ENCODE measurements at places on chromosomes 5 and 9.
A peak's percentile ranks its signal among the peaks of the same experiment; 100 is the strongest.

GRCh38 chr9:113906411-113907110 lies 30.5 kb downstream of the ZNF618 start:
- DNase-seq, result no peak

DNA sequence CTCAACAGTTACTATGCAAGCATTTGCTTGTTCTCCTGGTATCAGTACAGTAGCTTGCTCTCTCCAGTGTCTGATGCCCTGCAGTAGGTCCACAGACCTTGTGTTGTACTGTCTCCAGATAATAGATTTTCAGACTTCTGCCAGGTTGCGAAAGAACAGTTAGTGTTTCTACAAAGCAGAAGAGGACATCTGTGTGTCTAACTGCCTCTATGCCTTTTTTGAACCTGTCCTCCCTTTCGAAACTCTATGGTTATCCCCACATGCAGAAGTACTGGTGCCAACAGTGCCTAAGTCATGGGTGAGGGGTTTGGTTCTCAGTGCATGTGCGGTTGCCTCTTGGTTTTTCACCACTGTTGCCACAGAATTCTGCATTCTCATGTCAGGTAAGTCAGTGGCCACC lies 45.9 kb downstream of the KCNN2 start:
- no peak for DNase-seq

DNA sequence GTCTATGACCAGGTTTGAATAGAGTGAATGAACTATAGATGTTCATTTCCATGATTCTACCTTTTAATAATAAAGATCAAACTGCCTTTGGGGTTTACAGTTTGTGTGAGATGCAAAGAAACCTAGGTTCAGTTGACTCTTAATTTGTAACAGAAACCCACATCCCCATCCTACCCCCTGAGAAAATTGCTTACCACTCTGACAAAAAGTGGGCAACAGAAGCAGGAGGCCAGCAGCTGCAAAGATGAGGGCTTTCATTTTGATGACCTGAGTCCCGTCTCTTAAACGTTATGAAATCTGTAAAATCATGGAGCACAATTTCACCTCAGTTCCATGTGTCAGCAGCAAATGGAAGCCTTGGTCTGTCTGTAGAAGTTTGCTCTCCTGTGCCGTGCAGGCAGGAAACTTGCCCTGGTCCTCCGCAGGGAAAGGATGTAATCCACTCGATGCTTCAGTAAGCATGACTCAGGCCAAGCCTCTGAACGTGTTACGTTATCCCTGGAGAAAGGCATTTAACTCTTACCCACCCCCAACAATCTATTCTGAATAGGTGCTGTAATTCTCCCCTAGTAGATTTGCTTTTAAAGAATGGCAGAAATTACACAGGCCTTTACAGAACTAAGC lies at the start of gene F2RL2:
Gene F2RL2 (minus strand): TSS at position 431 of the 624 bp plus-strand sequence. CDS start 173 bp downstream, at position 258.
- DNase-seq, result no peak

DNA sequence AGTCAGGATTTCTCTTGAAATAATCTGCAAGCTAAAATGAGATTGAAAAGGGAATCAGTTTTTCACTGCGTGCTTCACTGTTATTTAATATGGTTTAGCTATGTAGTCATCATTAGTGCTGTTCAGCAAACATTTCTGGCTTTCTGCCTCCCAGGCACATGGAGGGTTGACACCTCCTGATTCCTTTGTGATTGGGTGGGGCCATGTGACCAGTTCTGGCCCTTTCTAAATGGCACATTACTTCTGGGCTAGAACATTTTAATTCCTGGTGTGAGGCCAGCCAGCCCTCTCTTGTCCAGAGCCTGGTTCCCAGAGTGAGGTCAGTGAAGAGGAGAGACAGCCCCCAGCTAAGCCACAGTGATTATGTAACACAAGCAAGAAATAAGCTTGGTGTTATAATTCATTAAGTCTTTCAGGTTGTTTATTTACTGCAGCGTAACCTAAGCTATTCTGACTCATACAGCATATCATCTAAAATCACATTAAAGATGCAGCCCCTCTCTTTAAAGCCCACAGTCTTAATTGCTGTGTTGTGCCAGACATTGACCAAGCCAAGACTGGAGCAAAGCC lies 17.4 kb upstream of the ARSI start:
- no peak for DNase-seq

GRCh38 chr9:95012035-95012708 lies 285.7 kb downstream of the AOPEP start:
- DNase-seq, result no peak

GRCh38 chr9:137307255-137308056 lies 5.4 kb upstream of the NRARP start:
- no peak for DNase-seq

- no peak for DNase-seq
These were observed 650.3 kb downstream of the SEMA5A start for GRCh38 chr5:8895599-8895998.

DNA sequence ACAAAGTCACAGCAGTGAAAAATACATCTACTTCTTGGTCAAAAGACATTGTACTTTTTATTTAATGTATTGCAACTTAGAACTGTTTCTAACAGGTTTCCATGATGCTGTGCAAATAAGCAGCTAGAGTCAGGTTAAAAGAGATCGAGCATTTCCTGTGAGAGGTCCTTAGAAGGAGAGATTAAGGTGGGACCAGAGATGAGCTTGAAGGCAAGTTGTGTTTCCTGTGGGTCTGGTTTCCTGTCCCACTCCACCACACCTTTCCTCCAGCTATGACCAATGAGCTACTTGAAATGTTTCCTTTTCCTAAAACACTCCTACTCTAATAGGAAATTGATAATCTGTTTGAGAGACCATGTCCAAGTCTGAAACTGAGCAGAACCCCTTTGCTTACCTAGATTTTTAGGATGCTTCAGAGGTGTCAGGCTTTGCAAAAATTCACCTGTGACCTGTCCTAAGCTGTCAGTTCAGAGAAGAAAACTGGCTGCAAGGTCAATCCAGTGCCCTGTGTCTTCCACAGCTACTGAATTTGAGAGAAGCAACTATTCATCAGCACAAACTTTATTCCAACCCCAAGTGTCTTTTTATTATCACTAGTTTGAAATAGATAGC lies 13.1 kb upstream of the RLN1 start:
- peak; percentile 21 for DNase-seq

- DNase-seq, result no peak
These were observed 38.7 kb upstream of the NUDT12 start for GRCh38 chr5:103601314-103601713.

DNA sequence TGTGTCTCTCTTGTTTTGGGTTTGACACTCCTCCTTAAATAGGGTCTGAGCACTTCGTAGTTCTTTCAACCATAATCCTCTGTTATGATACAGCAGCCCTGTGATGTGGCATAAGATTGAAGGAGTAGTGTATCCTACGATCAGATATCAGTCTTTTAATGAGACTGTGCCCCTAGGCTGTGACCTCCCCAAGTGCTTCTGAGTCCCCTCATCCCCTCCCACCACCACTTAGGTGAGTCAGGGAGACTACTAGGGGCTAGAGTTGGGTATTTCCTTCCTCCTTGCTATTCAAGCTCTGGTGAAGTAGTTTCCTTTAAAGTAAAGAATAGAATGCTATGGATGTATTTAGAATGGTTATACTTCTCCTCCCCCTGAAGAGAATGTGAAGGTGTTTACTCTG lies 637.2 kb upstream of the GRAMD2B start:
- DNase-seq, result no peak

GRCh38 chr5:39712316-39713249 lies 287.8 kb upstream of the DAB2 start:
- DNase-seq, result no peak

DNA sequence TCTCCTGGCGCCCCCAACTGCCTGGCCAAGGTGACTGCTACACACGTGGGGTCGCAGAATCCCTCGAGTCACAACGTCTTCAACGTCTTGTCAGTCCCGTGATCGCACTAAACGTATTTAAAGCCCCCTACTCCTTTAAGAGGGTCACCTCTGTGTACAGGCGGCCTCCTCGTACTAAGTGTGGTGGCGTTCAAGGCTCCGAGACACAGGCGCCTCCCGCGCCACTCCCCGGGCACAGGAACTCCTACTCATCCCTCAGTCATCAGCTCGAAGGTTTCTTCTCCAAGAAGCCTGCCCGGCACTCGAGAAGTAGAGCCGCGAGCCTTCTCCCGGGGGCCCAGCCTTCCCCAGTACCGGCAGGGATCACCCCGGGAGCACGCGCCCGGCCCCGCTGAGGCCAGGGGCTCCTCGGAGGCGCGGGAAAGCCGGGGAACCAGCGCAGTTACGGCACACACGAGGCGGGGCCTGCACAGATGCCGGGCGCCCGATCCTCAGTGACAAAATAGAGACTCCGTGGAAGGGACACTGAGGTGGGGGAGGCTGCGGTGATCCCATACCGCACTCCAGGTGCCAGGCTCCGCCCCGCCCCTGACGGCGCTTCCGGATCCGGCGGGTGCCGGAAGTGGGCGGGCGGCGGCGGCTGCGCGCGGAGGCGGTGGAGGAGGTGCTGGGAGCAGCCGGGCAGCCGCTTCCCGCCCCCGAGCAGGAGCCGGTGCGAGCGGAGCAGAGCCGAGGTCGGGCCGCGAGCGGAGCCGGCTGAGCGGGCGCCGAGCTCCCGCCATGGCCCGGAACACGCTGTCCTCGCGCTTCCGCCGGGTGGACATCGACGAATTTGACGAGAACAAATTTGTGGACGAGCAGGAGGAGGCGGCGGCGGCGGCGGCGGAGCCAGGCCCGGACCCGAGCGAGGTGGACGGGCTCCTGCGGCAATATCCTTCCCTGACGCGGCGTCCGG lies 6.9 kb downstream of the ARPC5L start:
- peak; percentile 88 for DNase-seq

DNA sequence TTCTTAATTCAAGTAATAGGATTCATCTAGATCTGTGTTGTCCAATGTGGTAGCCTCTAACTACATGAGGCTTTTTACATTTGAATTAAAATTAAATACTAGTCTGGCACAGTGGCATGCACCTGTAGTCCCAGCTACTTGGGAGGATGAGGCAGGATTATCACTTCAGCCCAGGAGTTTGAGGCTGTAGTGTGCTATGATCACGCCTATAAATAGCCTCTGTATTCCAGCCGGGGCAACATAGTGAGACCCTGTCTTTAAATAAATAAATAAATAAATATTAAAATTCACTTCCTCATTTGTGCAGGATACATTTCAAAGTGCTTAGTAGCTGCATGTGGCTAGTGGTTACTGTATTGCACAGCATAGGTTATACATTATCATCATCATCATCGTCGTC lies 91.8 kb downstream of the UBE2R2 start:
- no peak for DNase-seq

DNA sequence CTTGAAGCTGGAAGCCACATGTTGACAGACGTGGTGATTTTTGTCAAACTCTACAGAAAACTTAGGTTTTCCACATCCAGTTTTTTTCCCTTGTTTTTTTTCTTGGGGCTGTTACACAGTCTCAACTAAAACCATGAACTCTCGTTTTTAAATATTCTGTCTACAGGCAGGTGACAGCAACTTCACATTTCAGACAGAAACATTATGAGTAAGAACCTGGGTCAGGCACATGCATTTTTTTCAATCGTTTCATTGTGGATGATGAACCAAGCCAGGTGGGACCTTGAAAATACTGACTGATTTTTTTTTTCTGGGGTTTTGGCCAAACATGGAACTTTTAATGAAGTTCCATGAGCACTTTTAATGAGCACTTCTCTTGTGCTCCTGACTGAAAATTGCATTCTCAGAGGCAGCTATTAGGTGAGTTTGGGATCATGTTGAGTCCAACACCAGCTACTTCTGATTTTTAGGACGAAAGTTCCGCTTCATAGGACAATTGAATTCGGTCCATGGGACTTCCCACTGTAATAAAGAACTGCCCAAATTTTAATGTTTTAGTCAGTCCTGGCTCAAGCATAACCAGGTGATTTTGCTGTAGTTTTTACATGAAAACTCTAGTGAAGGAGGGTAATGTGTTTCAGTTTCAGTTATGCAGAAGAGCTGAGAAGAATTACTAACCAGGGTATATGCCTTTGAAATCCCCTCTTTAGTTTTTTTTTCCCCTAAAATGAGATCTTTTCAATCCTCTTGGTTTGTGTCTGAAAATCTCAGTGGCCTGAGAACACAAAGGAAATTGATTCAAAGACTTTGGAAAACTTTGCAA lies 93.2 kb upstream of the ADAMTS16 start:
- no peak for DNase-seq

GRCh38 chr5:138466125-138466899 lies 1.0 kb downstream of the EGR1 start:
- no peak for DNase-seq

- DNase-seq, result no peak
These were observed 186.6 kb upstream of the PANK3 start for GRCh38 chr5:168765551-168766425.

GRCh38 chr9:123406016-123406415 lies 50.0 kb downstream of the CRB2 start:
- no peak for DNase-seq

DNA sequence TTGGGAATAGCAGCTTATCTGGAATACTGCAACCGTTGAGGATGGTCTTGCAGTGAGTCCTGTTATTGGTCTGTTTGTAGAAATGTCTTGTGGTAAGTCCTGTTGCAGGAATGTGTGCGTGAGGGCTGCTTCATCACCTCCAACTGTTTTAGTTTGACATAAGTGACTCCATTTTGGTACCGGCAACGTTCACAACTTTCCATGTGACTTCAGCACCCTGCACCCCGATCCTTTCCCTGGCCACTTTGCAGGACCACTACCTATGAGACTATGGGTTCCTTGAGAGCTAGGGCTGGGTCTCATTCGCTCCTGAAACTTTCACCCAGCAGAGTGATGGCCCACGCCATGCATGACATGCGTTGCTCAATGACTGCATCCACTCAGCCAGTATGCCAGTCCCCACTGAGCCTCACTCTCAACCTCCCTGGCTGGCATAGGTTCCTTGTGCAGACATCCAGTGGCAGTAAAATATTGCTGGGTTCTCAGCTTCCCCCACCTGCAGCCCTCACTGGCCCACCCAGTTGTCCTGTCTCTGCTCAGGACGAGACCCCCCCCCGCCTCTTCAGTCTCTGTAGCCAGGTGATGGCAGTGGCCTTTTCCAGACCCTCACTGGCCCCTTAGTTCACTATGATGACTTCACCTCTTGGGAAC lies 8.0 kb downstream of the SURF6 start:
- DNase-seq, result no peak

- DNase-seq, result no peak
These were observed 174.4 kb downstream of the CARTPT start for GRCh38 chr5:71893451-71893850.

- no peak for DNase-seq
These were observed 166.0 kb upstream of the IRX2 start for GRCh38 chr5:2917524-2917923.

- DNase-seq, result no peak
These were observed 182.5 kb downstream of the FRMD3 start for GRCh38 chr9:83355729-83356151.

DNA sequence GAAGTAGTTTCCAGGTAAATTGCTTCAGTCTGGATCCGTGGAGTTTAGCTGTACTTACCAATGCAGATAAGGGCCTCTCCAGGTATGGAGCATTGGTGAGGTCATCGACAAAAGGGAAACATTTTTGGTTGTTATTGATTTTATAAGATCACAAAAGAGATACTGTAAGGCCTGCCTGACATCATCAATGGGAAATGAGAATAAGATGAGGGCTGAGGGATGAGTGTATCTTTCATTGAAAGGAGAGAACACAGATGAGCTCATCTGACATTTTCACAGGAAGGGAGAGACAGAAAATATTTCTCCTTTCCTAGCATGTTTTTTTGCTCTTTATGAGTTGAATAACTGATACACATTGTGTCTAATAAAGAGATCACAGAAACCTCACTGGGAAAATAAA lies 233.6 kb downstream of the SAXO1 start:
- no peak for DNase-seq

All from T-helper 2 cell (primary cell).